Right ventricle myocardium inferior (tissue), 1 donor: ENCODE measurements at places on chromosomes 4 and X. TPM values are rescaled to one million over a fixed set of nuclear protein-coding genes. Genes with fewer than 3 reads are reported as not detected.

The SLC10A7 gene
- 4.4 TPM for total RNA-seq

The CTSO gene
- 7.4 TPM for total RNA-seq

The CCDC158 gene
- total RNA-seq: 0.16 TPM

The NEUROG2 gene
- total RNA-seq: not detected

The GLRA3 gene
- total RNA-seq: not detected

The HSD17B13 gene
- 0.22 TPM for total RNA-seq

The SLC38A5 gene
- 1.2 TPM for total RNA-seq

The SPANXN3 gene
- total RNA-seq: not detected
